ENCODE measurements at places on chromosomes 3 and 15. TPM values are rescaled to one million over a fixed set of nuclear protein-coding genes. Genes with fewer than 3 reads are reported as not detected.

DNA sequence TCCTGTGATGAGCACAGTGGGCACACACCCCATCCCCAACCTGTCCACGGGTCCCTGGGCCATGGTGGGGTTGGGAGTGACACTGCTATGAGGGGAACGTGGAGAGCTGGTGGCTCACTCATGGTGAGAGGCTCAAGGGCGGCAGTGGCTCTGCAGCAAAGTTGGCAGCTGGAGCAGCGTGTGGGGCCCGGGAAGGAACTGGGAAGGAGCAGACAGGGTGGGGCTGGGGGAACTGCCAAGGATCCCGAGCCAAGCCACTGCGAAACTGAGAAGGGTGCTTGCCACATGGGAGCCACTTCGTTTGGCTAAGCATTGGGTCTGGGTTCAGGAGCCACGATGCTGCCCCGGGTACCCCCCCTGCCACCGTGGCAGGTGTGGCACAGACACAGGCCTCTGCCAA lies 80.1 kb downstream of the SNRK start:
- H3K27me3 ChIP-seq: no peaks in the 10 kb centered on the region
- no peak for DNase-seq
- no peak overlapping the region for H3K4me3 ChIP-seq
- H3K4me1 ChIP-seq: peaks cover 23% of the 10 kb centered on the region

GRCh38 chr15:77481670-77482069 lies 61.0 kb downstream of the HMG20A start:
- no peak overlapping the region for H3K4me3 ChIP-seq
- H3K4me1 ChIP-seq: no peaks in the 10 kb centered on the region
- H3K36me3 ChIP-seq: peaks cover 69% of the 10 kb centered on the region

DNA sequence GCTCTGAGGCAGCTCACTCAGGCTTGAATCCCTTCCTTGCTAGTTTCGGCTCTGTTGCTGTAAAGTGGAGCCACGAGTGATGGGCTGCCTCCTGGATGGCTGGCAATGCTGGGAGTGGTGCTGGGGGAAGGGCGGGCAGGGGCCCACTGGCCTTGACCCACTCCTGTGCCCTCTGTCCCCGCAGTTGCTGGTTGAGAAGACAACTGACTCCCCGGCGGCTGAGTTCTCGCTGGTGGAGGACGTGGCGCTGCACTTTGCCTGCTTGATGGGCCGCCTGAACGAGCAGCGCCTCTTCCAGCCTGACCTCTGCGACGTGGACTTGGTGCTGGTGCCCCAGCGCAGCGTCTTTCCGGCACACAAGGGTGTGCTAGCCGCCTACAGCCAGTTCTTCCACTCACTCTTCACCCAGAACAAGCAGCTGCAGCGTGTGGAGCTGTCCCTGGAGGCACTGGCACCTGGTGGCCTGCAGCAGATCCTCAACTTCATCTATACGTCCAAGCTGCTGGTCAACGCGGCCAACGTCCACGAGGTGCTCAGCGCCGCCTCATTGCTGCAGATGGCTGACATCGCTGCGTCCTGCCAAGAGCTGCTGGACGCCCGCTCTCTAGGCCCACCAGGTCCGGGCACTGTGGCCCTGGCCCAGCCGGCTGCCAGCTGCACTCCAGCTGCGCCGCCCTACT lies 4.7 kb downstream of the ZBTB47 start:
- H3K27me3 ChIP-seq: no peaks in the 10 kb centered on the region
- no peak overlapping the region for H3K4me3 ChIP-seq
- H3K36me3 ChIP-seq: no peaks in the 10 kb centered on the region
- peaks cover 18% of the 10 kb centered on the region for H3K4me1 ChIP-seq

Gene NDN
- 0.29 TPM for total RNA-seq

Gene AGBL1
- not detected for total RNA-seq

GRCh38 chr3:100545371-100545770 lies 53.0 kb downstream of the TMEM45A start:
- no peak for DNase-seq
- H3K4me1 ChIP-seq: no peaks in the 10 kb centered on the region
- H3K27ac ChIP-seq: no peak overlapping the region
- H3K36me3 ChIP-seq: no peaks in the 10 kb centered on the region
- H3K4me3 ChIP-seq: no peak overlapping the region

GRCh38 chr15:75456710-75457109 lies 5.2 kb upstream of the SIN3A start:
- no peak overlapping the region for H3K4me3 ChIP-seq
- H3K4me1 ChIP-seq: peaks cover 26% of the 10 kb centered on the region
- H3K27ac ChIP-seq: no peak overlapping the region
- no peaks in the 10 kb centered on the region for H3K27me3 ChIP-seq
- H3K36me3 ChIP-seq: no peaks in the 10 kb centered on the region
- DNase-seq: no peak

Gene AMOTL2
- total RNA-seq: not detected

- H3K4me3 ChIP-seq: no peak overlapping the region
- H3K36me3 ChIP-seq: no peaks in the 10 kb centered on the region
- no peak for DNase-seq
These were observed 397.7 kb downstream of the MAGI1 start for GRCh38 chr3:65641045-65641444.

DNA sequence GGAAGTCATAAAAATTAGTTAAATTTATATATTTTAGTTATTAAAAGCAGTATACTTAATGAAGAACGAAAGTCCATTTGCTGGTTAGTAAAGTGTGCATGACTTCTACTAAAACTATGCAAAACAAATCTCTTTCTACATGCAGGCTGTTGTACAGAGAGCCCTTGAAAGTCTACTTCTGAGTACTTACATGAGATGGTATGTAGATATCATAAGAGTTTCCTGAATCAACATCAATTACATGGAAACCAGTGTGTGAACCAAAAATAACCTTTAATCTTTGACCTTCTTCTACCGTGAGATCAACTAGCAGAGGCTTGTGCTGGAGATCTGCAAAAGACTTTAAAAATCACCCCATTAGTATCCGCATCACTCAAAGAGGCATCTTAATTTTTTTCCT lies 42.1 kb upstream of the SLC2A2 start:
- H3K27me3 ChIP-seq: no peaks in the 10 kb centered on the region
- no peaks in the 10 kb centered on the region for H3K4me1 ChIP-seq
- peaks cover 73% of the 10 kb centered on the region for H3K36me3 ChIP-seq

GRCh38 chr15:60363903-60364611 lies 33.7 kb downstream of the ANXA2 start:
- H3K4me1 ChIP-seq: no peaks in the 10 kb centered on the region
- peaks cover 34% of the 10 kb centered on the region for H3K36me3 ChIP-seq
- H3K27me3 ChIP-seq: no peaks in the 10 kb centered on the region

Gene LOXL1
- 1.1 TPM for total RNA-seq

Gene MOBP
- not detected for total RNA-seq

Gene SERINC4
- 0.18 TPM for total RNA-seq

DNA sequence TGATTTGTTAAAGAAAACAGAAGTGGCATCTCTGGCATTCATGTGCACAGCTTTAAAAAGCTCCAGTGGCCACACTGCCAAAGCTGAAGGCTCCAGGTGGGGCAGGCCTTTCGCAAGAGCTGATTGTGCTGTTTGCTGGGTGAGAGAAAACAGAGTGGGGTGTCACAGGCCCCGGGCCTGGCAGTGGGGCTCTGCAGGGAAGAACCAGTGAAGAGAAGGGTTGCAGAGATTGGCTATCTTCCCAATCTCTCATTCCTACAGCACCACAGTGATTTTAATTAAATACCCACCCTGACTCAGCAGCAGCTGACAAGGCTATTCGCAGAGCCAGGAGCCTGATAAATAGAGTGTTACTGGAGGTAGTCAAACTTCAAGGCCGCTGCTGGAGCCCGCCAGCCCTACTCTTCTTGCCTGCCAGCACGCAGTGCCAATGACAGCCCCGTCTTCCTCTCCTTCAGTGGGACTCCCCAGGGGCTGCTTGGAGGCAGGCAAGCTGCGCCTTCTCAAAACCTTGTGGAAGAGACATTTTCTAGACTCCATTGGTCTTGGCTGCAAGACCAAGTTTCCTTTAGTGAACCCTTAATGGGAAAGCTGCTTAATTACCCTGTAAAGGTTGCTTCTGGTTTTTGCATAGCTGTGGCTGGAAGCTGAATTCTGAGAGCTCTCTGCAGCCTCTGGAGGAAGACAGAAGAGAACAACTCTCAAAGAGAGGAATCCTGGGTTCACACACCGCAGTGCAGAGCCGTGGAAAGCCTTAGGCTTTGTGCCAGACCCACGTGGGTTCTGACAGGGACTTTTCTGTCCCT lies 225.8 kb upstream of the SLCO3A1 start:
- no peak for DNase-seq
- no peaks in the 10 kb centered on the region for H3K36me3 ChIP-seq
- H3K27me3 ChIP-seq: no peaks in the 10 kb centered on the region
- H3K4me1 ChIP-seq: no peaks in the 10 kb centered on the region

DNA sequence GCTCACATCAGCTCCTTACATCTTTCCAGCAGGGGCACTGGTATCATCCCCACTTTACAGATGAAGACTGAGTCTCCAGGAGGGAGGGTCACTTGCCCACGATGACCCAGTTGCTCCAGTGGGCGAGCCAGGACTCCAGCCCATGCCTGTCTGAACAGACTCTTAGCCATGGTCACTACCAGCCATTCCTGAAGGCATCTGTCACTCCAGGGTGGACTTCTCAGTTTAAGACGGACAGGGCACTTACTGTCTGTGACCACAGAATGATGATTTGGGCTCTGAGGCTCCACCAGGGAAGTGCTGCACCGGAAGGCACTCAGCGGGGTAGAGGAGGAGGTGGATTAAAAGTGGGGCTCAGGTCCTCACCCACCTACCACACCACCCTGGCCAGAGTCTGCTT lies 104.0 kb upstream of the SLC6A6 start:
- no peaks in the 10 kb centered on the region for H3K36me3 ChIP-seq
- H3K27me3 ChIP-seq: peaks cover 4% of the 10 kb centered on the region
- H3K27ac ChIP-seq: no peak overlapping the region
- H3K4me3 ChIP-seq: no peak overlapping the region

DNA sequence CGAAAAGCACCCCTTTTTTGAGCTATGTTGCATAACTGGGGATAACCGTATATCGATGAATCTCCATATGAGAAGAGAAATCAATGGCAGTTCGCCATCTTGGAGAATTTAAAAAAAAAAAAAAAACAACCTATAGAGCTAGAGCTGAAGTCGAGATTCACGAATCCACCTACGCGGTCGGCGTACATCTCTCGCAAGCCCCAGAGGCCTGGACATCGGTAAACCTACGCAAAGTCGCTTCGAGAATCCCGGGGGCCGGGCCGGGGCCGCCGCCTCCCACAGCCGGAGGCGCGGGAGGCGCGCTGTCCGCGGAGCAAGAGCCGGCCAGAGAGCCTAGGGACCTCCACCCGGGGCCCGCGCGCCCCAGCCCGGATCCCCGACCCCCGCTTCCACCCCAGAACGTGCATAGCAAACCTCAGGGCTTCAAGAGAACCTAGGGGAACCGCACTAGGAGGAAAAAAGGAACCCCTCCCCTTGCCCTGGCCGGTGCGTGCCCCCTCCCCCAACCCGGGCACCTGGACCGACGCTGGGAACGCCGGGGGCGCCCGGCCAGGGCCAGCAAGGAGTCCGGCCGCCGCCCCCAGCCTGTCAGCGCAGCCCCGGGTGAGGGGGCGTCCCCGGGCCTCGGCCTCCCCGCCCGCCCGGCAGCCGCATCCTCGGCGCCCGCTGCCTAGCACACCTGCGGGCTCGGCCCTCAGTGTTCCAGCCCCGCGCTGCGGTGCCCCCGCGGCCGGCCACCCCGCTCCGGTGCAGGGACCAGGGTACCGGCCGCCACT lies 567 bp downstream of the PFN2 start:
- peaks cover 11% of the 10 kb centered on the region for H3K4me1 ChIP-seq
- no peak overlapping the region for H3K27ac ChIP-seq
- peaks cover 14% of the 10 kb centered on the region for H3K27me3 ChIP-seq
- no peaks in the 10 kb centered on the region for H3K36me3 ChIP-seq
- peak overlapping the region; percentile 68 for H3K4me3 ChIP-seq
- peak; percentile 68 for DNase-seq

GRCh38 chr3:109642025-109642424 lies 304.7 kb upstream of the DPPA4 start:
- no peak overlapping the region for H3K4me3 ChIP-seq
- H3K4me1 ChIP-seq: no peaks in the 10 kb centered on the region
- no peak overlapping the region for H3K27ac ChIP-seq
- H3K36me3 ChIP-seq: no peaks in the 10 kb centered on the region
- no peaks in the 10 kb centered on the region for H3K27me3 ChIP-seq

Gene TPRG1
- total RNA-seq: 4.6 TPM

DNA sequence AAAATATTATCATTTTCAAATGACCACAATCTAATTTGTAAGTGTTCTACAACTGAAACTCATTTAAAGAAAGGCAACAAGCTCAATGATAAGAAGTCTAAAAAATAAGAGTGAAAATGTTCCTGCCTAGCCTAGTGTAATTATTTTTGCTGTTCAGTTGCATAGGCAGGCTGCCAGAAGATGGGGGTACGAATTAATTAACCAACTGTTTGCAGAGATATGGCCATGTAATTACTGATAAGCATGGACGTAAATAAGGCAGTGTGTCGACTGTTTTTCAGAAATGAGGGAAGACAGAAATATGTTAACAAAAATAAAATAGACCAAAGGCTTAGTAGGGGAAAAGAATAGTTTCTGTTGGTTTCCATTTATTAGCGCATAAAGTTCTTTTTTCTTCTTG lies 24.7 kb upstream of the SCAANT1 start:
- peaks cover 26% of the 10 kb centered on the region for H3K4me1 ChIP-seq
- H3K4me3 ChIP-seq: no peak overlapping the region
- H3K27me3 ChIP-seq: no peaks in the 10 kb centered on the region

DNA sequence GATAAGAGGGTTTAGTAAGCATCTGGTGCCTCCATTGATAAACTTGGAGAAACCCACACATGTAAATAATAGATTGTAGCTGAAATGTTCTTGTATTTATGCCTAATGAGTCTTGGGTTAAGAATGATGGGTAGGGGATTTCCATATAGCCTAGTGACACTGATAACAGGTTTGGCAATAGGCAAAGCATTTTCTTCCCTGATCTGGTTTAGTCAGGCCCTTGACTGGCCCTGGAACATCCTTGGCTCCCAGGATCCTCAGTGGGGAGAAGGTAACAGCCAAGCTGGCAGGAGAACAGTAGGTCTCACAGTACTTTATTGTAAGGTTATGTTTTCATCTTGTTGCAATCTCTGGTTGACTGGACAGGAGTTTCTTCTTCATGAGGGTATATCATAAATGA lies 228.4 kb downstream of the DIPK2A start:
- no peak overlapping the region for H3K27ac ChIP-seq
- no peak overlapping the region for H3K4me3 ChIP-seq
- no peaks in the 10 kb centered on the region for H3K4me1 ChIP-seq
- DNase-seq: no peak

DNA sequence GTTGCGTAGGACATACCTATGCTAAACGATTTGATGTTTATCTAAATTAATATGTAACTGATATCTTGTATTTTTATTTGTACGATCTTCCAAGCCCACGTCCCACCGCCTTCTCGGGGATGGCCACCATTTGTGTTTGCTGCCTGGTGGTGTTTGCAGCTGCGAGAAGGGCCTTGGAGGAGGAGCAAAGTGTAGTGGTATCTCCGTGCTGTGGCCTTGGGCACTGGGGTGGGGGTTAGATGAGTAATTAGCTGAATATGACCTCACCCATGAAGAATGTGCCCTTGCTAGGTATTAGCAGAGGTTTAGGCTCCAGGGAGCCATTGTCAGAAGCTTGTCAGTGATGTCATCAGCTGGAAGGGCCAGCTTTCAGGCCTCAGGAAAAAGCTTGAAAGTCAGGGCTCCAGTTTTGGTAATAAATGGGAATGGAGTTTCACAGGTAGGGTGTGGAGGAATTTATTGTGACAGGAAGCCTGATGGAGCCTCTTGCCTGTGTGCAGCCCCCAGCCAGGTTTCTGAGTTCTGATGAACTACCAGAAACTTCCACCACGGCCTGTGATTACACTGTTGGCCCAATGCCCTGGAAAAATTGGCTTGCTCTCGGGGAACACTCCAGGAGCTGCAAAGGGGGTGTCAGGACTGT lies 41.0 kb downstream of the FLNB start:
- H3K4me1 ChIP-seq: peaks cover 15% of the 10 kb centered on the region
- no peaks in the 10 kb centered on the region for H3K36me3 ChIP-seq

- no peaks in the 10 kb centered on the region for H3K27me3 ChIP-seq
- no peak overlapping the region for H3K4me3 ChIP-seq
- no peaks in the 10 kb centered on the region for H3K36me3 ChIP-seq
- no peak for DNase-seq
- no peaks in the 10 kb centered on the region for H3K4me1 ChIP-seq
These were observed 82.4 kb upstream of the RASGRF1 start for GRCh38 chr15:79172801-79173460.

Measured in natural killer cell (primary cell).